Small intestine (tissue), 16 donors: ENCODE measurements at places on chromosomes 5 and 9.

- H3K4me3 ChIP-seq, result no peak overlapping the region
- H3K27me3 ChIP-seq, result no peaks in the 10 kb centered on the region
- H3K36me3 ChIP-seq, result peaks cover 2% of the 10 kb centered on the region
- no peak overlapping the region for H3K27ac ChIP-seq
Observed at GRCh38 chr5:151734064-151734408, 24.4 kb downstream of the ATOX1 start.

DNA sequence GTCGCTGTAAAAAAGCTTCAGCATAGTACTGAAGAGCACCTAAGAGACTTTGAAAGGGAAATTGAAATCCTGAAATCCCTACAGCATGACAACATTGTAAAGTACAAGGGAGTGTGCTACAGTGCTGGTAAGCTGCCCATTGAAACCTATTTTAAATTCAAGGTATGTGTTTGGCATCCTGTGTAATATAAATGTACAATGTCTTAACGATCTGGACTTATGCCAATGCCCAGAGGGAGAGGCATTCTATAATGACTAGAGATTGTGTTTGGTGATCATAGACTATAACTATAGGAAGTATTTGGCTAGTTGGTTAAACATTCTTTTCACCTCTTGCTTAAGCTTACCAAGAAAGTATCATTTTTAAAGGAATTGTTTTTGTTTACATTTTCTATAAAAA lies 95.7 kb downstream of the INSL6 start:
- no peaks in the 10 kb centered on the region for H3K27me3 ChIP-seq
- H3K4me1 ChIP-seq, result no peaks in the 10 kb centered on the region
- no peak overlapping the region for H3K27ac ChIP-seq

DNA sequence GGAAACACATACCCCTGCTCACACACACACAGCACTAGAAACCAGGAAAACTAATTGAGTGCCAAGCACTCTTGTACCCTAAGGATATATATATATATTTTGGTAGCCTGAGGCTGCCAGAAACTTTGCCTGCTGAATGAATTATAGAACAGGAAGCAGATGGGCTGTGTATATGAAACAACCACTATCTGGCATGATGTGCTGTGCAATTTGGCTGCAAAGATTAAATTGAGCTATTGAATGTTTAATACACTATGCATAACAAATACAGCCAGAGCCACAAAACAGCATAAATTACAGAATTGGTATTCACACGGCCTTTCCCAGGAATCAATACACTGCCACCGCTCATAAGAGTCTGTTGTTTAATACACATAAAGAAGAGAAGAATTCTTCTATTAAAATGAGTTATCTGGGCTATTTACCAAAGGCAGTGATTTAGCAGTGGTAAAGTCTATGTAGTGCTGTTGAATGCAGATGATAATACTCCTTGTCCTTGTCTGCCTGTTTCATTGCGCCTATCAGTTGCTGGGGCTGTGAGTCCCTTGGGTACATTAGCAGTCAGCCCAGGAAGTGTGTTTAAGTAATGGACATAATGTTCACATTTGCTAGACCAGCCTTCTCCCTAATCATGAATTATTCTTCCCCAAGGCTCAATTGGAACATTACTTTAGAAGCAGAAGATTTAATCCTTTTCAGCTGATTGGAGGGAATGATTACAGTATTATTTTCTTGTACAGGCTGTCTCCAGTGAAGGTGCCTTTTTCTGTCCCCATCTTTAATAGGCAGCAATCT lies 294.3 kb downstream of the TLE1 start:
- no peaks in the 10 kb centered on the region for H3K36me3 ChIP-seq
- no peak overlapping the region for H3K27ac ChIP-seq
- H3K27me3 ChIP-seq, result no peaks in the 10 kb centered on the region
- H3K4me1 ChIP-seq, result no peaks in the 10 kb centered on the region

- H3K27ac ChIP-seq, result no peak overlapping the region
- no peak overlapping the region for H3K4me3 ChIP-seq
- H3K36me3 ChIP-seq, result no peaks in the 10 kb centered on the region
- DNase-seq, result no peak
- no peaks in the 10 kb centered on the region for H3K4me1 ChIP-seq
Observed at GRCh38 chr9:20989923-20990341, 41.5 kb downstream of the HACD4 start.

GRCh38 chr9:93133681-93134014 lies 403 bp downstream of the NINJ1 start:
- H3K4me1 ChIP-seq, result peaks cover 3% of the 10 kb centered on the region
- H3K27me3 ChIP-seq, result no peaks in the 10 kb centered on the region
- peak overlapping the region; percentile 92 for H3K4me3 ChIP-seq
- peak overlapping the region; percentile 94 for H3K27ac ChIP-seq
- peak; percentile 95 for DNase-seq
- no peaks in the 10 kb centered on the region for H3K36me3 ChIP-seq

DNA sequence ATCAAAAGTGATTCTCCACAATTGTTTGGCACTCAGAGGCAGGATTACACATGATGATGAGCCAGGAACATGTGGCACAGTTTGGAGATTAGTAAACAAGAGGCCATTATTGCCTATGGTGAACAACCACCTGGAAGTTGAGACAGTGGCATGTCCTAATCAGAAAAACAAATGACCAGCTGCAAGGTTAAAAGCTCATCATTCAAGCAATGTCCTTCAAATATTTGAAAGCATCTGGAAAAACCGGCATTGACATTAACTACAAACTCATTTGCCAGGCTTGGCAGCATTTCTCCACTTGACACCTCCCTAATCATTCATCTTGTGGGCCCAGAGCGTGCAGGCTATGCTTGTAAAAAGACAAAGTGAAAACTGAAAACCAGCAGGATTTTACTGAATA lies 80.6 kb upstream of the MEGF10 start:
- H3K27ac ChIP-seq, result no peak overlapping the region
- no peaks in the 10 kb centered on the region for H3K36me3 ChIP-seq
- no peaks in the 10 kb centered on the region for H3K4me1 ChIP-seq
- DNase-seq, result no peak
- no peaks in the 10 kb centered on the region for H3K27me3 ChIP-seq

DNA sequence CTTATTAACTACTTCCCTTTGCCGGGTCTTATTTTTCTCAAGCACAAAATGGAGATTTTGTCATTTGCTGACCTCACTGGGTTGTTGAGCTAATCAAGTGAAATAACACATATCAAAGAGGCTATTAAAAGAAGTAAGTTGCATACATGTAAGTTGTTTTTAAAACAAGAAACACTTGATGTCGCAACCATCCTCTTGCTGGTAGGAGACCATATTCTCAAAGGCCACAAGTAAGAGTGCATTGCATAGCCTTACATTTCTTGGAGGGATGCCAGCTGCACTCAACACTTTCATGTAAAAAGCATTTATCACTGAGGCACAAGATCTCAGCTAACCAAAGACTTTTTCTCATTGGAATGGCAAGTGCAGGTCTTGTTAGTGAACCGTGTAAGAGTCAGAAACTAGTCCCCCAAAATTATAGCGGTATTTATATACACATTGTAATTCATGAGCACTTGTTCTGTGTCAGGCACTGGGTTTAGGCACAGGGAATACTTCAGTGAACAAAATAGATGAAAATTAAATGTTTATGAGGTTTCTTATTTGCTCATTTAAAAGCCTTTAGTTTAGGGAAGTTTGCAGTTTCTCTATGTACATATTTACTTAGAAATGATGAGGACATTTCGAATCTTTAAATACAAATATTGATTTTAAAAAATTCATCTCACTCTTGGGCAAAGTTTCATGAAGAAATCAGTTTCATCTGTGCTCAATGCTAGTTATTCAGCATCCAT lies 72.0 kb downstream of the ZFAND5 start:
- DNase-seq, result peak; percentile 90
- H3K27me3 ChIP-seq, result no peaks in the 10 kb centered on the region
- H3K36me3 ChIP-seq, result no peaks in the 10 kb centered on the region
- peaks cover 4% of the 10 kb centered on the region for H3K4me1 ChIP-seq

- no peaks in the 10 kb centered on the region for H3K36me3 ChIP-seq
- H3K27me3 ChIP-seq, result no peaks in the 10 kb centered on the region
- no peak for DNase-seq
Observed at GRCh38 chr9:80509358-80509757, 937.6 kb downstream of the TLE4 start.

GRCh38 chr9:16982780-16983310 lies 112.4 kb upstream of the BNC2 start:
- no peak for DNase-seq
- H3K4me1 ChIP-seq, result no peaks in the 10 kb centered on the region
- H3K27ac ChIP-seq, result no peak overlapping the region
- H3K36me3 ChIP-seq, result no peaks in the 10 kb centered on the region

- no peaks in the 10 kb centered on the region for H3K36me3 ChIP-seq
- peaks cover 26% of the 10 kb centered on the region for H3K27me3 ChIP-seq
- peak overlapping the region; percentile 10 for H3K4me3 ChIP-seq
- no peaks in the 10 kb centered on the region for H3K4me1 ChIP-seq
- no peak for DNase-seq
Observed at GRCh38 chr9:98706651-98707165, 2.0 kb downstream of the GABBR2 start.

DNA sequence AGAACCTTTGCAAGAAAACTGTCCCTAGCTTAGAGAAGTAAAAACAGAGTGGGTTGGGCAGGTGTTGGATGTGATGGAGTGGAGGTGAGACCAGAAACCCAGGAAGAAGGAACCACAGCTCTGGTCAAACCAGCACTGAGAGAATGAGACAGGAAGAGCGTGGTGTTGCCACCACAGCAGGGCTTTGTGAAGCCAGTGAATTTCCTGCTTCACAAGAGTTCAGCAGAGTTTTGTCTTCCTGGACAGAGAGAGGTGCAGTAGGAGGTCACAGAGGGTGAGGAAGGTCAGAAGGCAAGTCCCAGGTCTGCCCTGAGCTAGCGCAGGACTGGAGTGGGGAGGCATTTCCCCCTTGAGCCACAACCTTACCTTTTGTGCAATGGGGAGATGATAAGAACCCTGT lies 2306.2 kb upstream of the ACO1 start:
- H3K4me3 ChIP-seq, result no peak overlapping the region
- H3K27me3 ChIP-seq, result no peaks in the 10 kb centered on the region
- no peak overlapping the region for H3K27ac ChIP-seq
- H3K4me1 ChIP-seq, result no peaks in the 10 kb centered on the region
- H3K36me3 ChIP-seq, result no peaks in the 10 kb centered on the region
- DNase-seq, result no peak

- no peaks in the 10 kb centered on the region for H3K4me1 ChIP-seq
- H3K27me3 ChIP-seq, result no peaks in the 10 kb centered on the region
- no peak overlapping the region for H3K4me3 ChIP-seq
- peak; percentile 37 for DNase-seq
- H3K36me3 ChIP-seq, result no peaks in the 10 kb centered on the region
Observed at GRCh38 chr5:31825518-31826068, 186.7 kb downstream of the PDZD2 start.
